ENCODE measurements at places on chromosomes 3 and 15.

GRCh38 chr15:60095711-60096110, 91.6 kb downstream of the FOXB1 start:
- DNase-seq = no peak

- no peak for DNase-seq
These were observed 552.4 kb downstream of the VGLL3 start for GRCh38 chr3:86438544-86438943.

DNA sequence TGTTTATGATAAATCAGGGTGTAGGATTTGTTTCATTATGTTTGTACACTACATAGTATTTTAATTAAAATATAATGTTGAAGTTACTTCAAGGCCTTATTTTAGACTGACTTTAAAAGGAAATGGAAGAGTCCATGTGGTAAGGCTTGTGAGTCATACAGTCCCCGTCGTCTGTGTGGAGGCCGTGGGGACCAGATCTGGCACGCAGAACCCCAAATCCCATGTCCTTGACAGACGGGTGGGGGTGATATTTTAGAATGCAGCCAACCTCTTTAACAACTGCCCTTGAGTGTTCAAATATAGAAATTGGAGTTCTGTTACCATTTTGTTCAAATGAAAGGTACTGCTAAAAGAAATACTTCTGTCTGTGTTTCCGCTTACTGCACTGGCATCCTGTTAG, 35.8 kb downstream of the ABHD17C start:
- no peak for DNase-seq

DNA sequence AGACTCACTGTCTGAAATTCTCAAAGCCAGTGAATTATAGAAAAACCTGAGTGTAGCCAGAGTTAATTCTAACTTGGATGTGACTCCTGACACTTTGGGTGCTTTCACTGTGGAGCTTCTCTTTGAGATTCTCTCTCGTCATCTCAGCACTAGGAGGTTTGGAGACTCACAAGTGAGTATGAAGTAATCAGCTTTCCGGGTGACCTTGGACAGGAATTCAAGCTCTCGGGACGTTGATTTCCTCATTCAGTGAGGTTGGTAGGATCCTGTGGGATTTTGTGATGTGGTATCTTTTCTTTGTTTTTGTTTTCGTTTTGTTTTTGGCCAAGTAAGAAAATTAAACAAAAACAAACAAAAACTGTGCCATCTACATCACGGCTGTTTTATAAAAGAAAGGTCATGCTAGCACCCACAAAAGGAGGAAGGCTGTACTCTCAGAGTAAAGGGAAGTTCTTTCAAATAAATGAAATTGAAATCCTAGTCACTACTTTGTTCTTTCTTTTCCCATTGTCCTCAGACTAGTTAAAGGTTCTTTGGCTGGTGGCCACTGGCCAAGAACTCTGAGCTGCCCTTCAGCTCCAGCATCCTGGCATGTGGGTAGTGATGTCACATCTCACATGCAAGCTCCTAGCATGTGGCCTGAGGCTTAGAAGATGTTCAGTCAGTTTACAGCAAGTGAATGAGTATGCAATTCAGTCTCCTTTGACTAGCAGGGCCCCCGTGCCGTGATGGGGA, 263.3 kb upstream of the TPM1 start:
- no peak for DNase-seq

GRCh38 chr3:183975981-183976662, 41.6 kb downstream of the ABCC5 start:
- no peak for DNase-seq

DNA sequence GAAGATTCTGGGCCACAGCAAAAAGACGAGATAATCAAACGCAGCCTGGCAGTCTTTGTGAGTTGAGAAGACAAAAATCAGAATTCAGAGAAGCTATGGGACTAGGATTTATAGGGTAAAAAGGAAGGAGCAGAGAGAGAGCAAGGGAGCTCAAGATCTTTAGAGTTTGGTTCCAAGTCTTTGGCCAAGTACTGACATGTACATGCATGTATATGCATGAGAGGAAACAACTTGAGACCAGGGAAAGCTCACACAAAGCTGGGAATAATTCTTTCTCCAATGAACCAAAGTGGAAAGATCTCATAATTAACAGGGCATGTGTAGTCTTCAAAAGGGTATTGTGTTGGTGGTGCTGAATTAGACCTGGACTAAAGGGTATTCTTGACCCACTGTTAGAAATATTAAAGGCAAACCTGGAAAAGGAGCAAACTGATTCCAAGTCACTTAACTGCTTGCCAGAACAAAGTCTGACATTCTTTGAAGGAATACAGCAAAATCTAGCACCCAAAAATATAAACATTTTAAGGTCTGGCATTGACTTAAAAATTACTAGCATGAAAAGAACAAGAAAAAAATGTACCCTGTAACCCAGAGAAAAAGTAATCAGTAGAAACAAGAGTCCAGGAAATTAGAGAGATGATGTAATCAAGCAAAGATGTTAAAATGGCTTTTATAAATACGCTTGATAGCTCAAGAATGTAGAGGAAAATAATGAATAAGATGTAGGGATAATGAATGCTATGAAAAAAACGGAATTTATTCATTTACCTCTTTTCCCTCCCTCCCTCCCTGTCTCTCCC, 226.0 kb upstream of the CGNL1 start:
- no peak for DNase-seq

DNA sequence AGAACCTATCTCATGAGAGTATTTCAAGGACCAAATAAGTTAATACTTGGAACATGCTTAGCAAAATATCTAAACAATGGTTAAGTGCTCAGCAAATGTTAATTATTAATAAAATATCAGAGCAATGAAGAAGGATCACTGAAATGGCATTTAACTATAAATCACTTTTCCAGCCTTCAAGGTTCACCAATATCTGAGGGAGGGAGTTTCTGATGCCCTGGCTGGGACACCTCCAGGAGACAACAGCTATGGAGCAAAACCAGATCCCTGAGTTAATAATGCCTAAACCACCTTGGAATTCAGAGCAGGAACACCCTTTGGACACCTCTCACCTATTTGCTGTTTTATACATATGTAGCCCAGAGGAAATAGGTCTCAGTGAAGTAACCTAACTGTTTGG, 6.4 kb upstream of the FAM174B start:
- DNase-seq = no peak

DNA sequence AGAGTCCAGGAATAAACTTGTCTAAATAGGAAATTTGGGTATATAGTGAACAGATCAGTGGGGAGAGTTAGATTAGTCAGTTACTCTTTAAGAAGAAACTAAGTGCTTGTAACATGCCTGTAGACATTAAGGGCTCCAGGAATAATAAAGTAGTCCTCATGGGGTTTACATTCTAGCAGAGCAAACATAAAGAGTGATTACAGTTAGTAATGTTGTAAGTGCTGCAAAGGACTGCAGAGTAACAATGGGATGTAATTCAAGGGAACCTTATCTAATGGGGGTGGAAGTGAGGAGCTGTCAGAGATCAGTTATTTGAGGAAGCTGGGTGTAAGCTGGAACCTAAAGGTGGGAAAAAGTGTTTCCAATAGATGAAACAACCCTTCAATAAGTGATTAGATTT, 67.5 kb downstream of the ARIH1 start:
- DNase-seq = no peak

DNA sequence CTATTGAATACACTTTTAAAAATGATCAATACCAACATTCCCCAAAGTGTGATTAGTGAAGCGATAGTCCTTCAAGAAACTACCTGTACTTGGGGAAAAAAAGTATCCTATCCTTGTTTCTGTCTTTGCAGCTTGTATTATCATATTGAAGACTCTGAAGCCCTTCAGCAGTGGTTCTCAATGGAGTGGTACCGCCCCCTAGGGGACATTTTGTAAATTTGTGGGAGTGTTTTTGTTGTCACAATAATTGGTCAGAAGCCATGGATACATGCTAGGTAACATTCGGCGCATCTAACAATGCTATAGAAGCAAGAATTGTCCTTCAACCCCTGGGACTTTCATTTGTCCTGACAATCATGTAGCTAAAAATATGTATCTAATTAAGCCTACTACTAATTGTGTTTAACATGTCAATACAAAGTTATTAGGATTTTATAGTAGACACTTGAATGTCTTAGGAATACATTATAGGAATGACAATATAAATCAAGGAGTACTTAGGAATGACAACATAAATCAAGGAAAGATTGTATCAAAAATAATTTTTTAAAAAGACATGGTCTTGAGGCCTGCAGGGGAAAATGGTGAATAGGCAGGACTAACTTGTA, 53.7 kb downstream of the NMD3 start:
- DNase-seq = no peak

- peak; percentile 13 for DNase-seq
These were observed 1.7 kb downstream of the LPCAT4 start for GRCh38 chr15:34365091-34365825.

DNA sequence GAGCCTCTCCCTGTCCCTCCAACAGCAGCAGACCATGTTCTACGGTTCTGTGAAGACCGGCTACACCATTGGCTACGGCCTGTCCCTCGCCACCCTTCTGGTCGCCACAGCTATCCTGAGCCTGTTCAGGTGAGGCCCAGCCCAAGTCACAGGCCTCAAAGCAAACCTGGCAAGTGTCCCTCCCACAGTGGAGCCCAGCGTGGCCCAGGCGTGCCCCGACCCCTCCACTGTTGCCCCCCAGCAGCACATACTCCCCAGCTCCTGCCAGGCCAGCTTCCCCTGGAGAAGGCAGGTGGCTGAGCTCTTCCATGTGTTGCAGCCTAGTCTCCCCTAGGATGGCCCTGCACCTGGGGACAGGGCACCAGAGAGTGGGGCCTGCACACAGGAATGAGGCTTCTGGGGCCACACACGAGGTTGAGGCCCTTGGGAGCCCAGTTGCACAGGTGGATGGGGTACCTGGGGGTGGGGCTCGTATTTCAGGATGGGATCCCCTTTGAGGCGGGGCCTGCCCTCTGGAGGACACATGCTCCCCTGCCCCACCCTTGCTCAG, 25.0 kb downstream of the VIPR1 start:
- DNase-seq = no peak

- DNase-seq = no peak
These were observed 201.0 kb upstream of the FEZF2 start for GRCh38 chr3:62574266-62574898.

GRCh38 chr15:57354436-57355123, 21.7 kb upstream of the CGNL1 start:
- no peak for DNase-seq

DNA sequence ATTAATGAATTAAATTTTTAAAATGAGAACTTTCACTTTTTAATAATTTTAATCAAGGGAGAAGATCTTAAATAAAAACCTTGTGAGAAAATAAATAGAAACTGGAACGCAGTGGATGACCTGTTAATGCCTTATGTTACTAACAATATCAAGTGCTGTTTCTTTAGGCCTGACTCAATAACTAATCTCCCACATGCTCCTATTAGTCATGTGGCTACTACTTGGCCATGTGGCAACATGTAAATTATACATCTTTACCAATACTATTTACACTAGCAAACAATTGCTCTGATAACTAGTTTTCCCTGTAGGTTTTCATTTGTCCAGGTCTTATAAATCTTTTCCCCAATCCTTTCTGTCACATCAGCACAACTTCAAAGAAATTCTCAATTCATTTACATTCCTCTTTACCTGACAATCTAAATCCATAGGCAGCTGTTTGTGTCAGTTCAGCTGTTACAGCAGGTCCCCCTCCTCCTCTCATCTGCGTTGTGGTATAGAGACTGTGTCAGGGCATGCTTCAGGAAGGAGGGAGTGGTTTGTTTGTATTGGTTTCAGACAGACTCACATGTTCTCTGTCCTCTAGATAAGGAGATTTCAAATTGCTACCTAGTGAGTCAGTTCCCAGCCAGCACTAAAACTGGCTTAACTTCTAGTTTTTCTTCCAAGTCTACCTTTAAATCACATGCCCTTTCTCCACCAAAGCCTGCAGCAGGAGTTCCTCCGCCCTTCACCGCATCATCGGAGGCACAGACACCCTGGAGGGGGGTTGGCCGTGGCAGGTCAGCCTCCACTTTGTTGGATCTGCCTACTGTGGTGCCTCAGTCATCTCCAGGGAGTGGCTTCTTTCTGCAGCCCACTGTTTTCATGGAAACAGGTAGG, 11.3 kb upstream of the C3orf52 start:
- DNase-seq = no peak

GRCh38 chr3:58633157-58633865, 33.3 kb downstream of the FAM3D start:
- no peak for DNase-seq

GRCh38 chr3:7194071-7194835, 333.3 kb downstream of the GRM7 start:
- no peak for DNase-seq

DNA sequence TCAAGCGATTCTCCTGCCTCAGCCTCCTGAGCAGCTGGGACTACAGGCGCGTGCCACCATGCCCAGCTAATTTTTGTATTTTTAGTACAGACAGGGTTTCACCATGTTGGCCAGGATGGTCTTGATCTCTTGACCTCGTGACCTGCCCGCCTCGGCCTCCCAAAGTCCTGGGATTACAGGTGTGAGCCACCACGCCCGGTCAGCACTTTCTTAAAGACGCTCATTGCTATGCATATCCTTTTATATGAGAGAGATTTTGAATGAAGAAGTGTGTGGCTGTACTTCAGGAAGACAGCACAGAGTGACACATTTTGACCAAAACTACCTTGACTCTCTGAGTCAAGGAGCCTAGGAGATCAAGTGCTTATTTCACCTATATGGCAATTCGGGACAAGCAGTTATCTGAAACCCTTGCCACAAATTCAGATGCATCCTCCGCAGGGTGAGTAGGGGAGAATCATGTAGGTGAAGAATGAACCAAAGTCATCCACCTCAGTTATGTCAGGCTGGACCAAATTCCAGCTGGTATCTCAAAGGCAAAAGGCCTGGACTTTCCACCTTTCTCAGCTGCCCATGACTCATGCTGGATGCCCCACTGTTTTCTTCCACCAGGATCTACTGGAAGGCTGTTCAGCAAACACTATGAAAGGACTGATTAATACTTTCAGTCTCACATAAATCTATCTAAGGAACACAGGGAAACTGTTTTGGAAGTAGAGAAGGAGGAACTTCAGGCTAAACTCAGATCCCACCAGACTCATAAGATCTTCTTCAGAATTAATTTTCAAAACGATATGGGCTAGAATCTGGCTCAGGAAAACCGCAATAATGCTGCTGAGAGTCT, 31.9 kb downstream of the SUSD5 start:
- DNase-seq = no peak

DNA sequence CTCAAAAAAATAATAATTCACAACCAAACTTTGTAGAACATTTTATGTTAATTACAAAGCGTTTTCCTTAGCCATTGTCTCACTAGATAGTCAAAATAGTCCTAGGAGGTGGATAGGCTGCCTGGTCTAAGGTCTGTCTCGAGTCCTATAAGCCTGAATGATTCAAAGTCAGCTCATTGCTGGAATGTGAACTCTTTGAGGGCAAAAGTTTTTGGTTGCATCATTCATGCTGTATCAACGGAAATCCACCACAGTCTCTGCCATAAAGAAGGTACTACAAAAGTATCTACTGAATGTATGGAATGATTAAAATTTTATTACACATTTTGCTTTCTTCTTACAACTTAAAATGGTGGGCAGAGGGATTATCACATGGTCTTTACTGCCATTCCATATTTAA, 387.3 kb upstream of the RARB start:
- DNase-seq = no peak

GRCh38 chr3:32821686-32822296, 4.0 kb downstream of the TRIM71 start:
- no peak for DNase-seq

- peak; percentile 36 for DNase-seq
These were observed 959 bp downstream of the ZNF592 start for GRCh38 chr15:84749111-84749991.

GRCh38 chr3:110528305-110529121, 543.1 kb upstream of the NECTIN3 start:
- DNase-seq = no peak

- no peak for DNase-seq
These were observed 1229.6 kb upstream of the ALCAM start for GRCh38 chr3:104137116-104137515.

- DNase-seq = no peak
These were observed 3.0 kb downstream of the MRPS22 start for GRCh38 chr3:139346771-139347170.

Data from activated effector memory CD4-positive, alpha-beta T cell treated with Interleukin-2 at 50 U/mL for 16 hours (primary cell).